ENCODE measurements at places on chromosomes 7 and 10.

GRCh38 chr7:142248-142941 lies 50.0 kb upstream of the FAM20C start:
- DNase-seq = no peak

DNA sequence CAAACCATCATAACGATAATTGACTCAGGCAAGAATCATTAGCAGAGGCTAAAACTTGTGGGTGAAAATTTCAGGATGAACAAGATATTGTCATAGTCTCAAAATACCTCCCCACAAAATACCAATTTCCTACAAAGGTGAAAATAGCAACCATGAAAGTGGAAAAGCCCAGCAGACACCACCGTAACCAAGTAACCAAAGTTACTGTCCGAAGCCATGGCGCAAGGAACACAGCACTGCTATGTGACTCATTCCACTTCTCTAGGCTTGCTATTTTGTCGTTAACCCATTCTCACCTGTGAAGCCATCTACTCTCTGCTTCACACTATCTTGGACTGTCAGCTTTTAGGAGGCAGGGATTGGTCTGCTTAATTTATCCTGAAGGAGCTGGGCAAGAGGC lies 113.8 kb upstream of the CACUL1 start:
- no peak for DNase-seq

GRCh38 chr10:123194056-123194455 lies 39.9 kb downstream of the BUB3 start:
- no peak for DNase-seq

DNA sequence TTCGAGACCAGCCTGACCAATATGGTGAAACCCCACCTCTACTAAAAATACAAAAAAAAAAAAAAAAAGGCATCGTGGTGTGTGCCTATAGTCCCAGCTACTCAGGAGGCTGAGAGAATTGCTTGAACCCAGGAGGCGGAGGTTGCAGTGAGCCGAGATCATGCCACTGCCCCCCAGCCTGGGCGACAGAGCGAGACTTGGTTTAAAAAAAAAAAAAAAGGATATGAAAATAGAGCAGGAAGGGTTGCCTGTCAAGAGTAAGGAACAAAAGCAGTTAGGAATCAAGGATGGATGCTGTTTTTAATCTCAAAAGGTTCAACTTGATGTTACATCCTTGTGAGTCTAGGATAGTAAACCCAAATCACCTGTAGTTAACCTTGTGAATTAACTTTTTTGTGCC lies 11.8 kb upstream of the ASCC1 start:
- DNase-seq = no peak

- no peak for DNase-seq
These were observed 7.5 kb downstream of the CYP2W1 start for GRCh38 chr7:990352-990932.

Measured in activated T-cell treated with anti-CD3 and anti-CD28 coated beads for 4 hours (primary cell).